ENCODE measurements at places on chromosomes 5 and 9. TPM values are rescaled to one million over a fixed set of nuclear protein-coding genes. Genes with fewer than 3 reads are reported as not detected.

CDKN2B gene
- not detected for total RNA-seq

TUSC1 gene
- total RNA-seq, result 10.2 TPM

MPDZ gene
- 14.2 TPM for total RNA-seq

NIPAL4 gene
- not detected for total RNA-seq

ISL1 gene
- total RNA-seq, result 4.6 TPM

ZBTB26 gene
- total RNA-seq, result 1.8 TPM

PCDHB5 gene
- total RNA-seq, result 1.0 TPM

UBE2QL1 gene
- total RNA-seq, result 0.64 TPM

C5orf58 gene
- not detected for total RNA-seq

MARCOL gene
- not detected for total RNA-seq

ARSK gene
- 9.2 TPM for total RNA-seq

PCDHA4 gene
- 0.04 TPM for total RNA-seq

DNA sequence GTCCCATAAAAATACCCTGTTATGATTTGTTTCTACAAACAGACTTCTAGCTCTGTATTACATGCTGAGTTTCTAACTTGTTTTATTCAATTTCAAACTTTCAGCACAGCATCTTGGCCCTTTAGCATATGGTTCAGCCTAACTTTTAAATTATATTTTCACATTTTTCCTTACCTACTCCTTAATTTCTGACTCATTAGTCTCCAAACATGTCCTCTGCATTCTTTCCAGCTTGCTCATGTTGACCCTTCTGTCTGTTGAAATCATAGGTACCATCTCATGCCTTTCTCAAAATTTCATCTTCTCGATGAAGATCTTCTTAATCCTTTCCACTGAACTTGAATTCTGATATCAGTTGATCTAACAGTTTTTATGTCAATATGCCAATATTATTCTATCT lies 200.9 kb upstream of the RIOK2 start:
- DNase-seq, result no peak

DNA sequence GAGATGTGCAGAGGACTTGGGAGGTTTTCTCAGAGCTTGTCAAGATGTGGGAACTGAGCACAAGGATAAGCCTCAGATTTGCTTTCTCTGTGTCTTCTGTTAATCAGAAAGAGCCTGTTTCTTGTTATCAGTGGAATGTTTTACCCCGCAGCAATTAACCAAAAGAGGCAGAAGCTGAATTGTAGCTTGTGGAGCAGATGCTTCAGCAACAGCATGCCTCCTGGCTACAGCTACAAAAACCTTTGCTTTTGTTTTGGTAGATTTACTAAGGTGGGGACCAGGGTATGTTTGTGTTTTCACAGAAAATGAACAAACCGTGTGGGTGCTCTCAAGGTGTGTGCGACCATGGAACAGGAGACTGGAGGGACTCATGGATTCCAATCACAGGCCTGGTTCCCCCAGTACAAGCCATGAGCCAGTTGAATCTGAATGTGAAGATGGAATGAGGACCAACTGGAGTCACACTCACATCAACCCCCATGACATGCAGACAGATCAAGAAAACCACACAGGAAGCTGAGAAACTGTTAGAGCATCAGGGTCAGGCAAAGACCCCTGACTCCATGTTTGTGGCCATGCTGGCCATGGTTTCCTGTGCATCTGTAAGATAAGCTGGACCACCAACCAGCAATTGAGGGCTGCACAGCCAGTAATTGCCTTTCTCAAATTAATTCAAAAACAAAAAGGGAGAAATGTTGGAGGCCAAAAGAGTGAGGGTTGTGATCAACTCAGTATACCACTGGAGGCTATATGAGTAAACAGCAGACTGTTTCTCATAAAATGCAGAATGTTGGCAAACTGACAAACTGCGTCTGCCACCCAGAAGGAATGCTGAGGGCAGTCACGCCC lies 6.9 kb downstream of the UGT3A2 start:
- DNase-seq, result peak; percentile 37

DNA sequence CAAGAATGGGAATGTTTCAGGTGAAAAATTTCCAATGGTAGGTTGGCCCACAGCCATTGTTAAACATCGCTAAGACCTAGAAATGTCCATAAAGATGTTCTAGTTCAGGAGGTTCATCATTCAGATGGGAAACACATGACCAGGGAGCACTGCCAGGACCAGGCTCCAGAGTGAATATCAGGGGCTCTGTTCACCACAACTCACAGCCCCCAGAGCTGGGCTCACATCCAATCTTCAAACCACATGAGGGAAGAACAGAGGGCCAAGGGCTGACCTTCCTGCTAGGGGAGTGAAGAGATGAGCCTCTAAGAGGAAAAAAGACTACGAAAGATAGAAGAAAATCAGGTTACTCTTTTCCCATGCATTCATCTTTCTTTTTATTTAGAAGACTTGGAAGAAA lies 205.8 kb downstream of the SEMA5A start:
- no peak for DNase-seq

DNA sequence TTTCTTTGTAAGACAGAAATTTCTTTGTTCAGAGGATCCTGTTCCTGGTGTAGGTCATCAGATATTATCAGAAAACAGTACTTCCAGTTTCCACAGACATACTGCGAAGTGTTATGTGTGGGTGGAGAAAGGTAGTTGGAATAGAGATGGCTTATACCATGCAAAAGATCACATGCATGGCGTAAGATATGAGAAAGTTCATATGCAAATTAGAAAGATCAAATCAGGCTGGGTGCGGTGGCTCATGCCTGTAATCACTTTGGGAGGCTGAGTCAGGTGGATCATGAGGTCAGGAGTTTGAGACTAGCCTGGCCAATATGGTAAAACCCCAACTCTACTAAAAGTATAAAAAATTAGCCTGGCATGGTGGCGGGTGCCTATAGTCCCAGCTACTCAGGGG lies 65.2 kb upstream of the GLIS3 start:
- DNase-seq, result no peak

DNA sequence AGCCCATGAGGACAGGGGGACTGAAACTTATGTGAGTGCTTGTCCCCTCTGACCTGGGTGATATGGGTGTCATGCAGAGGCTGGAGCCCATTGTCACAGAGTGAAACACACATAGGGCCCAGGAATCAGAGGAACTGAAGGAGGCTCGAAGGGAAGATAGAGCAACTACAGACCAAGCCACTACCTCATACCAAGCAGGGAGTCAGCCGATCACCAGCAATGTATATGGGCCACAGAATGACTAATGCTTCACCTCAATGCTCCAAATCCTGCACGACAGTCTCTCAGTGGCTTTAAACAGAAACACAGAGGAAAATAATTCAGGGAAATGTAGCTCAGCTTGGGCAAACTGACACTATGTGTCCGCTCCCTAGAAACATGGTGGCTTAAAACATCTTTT lies 8.9 kb upstream of the FBXW11 start:
- DNase-seq, result no peak

GRCh38 chr5:143877196-143877595 lies 65.2 kb downstream of the HMHB1 start:
- no peak for DNase-seq

DNA sequence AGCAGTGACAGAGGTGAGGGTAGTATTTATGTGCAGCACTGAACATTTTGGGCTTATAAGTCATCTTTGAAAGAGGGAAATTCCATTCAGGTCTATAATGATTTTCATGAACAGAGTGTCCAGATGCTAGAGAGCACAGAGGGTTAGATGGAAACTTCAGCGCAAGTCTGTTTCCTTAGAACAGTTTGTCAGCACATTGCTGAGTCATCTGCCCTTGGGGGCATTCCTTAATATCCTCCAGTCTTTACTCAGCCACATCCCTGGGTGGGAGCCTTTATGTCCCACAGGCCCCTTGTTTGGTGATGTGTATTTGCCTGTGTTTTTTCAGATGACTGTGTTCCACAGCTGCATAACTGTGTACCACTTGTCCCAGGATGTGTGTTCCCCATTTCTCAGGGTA lies 138.5 kb upstream of the S1PR3 start:
- peak; percentile 73 for DNase-seq

DNA sequence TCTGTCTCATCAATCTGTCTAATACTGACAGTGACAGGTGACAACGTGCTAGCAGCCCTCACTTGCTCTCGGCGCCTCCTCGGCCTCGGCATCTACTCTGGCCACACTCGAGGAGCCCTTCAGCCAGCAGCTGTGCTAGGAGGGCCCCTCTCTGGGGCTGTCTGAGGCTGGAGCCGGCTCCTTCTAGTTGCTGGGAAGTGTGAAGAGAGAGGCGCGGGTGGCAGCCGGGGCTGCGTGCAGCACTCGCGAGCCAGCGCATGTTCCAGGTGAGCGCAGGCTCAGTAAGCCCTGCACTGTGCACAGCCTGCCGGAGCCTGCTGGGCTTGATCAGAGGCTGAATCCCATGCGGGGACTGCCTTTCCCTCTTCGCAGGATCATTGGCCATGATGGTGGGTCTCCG lies 330.7 kb downstream of the CDH10 start:
- DNase-seq, result no peak

- DNase-seq, result no peak
These were observed 75.5 kb downstream of the LMX1B start for GRCh38 chr9:126689027-126689825.

DNA sequence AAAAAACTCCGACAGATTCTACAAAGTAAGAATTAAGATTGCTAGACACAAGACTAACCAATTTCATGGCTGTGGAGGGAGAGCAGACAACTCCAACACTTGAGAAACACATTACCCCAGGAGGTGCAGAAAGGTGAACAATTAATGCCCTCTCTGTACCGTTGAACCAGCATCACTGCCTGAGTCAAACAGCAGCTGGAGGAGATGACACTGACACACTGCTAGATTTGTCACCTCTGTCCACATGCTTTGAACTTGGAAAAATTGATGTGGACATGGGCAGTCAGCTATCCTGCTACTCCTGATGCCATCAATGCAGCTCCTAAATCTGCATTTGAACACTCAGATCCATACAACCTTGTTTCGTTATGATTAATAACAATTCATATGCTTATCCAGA lies 51.7 kb downstream of the GPBP1 start:
- no peak for DNase-seq

GRCh38 chr9:136107155-136107952 lies 11.3 kb downstream of the TMEM250 start:
- no peak for DNase-seq

DNA sequence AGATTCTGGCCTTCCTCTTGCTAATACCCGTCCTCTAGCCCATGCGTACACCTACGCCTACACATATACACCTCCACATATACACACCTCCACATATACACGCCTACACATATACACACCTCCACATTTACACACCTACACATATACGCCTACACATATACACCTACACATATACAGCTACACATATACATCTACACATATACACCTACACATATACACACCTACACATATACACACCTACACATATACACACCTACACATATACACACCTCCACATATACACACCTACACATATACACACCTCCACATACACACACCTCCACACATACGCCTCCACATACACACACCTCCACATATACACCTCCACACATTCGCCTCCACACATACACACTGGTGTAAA lies 27.2 kb downstream of the AK3 start:
- no peak for DNase-seq

GRCh38 chr5:113939988-113940387 lies 421.9 kb upstream of the KCNN2 start:
- DNase-seq, result no peak

- DNase-seq, result no peak
These were observed 54.7 kb downstream of the IRF1 start for GRCh38 chr5:132435886-132436285.

DNA sequence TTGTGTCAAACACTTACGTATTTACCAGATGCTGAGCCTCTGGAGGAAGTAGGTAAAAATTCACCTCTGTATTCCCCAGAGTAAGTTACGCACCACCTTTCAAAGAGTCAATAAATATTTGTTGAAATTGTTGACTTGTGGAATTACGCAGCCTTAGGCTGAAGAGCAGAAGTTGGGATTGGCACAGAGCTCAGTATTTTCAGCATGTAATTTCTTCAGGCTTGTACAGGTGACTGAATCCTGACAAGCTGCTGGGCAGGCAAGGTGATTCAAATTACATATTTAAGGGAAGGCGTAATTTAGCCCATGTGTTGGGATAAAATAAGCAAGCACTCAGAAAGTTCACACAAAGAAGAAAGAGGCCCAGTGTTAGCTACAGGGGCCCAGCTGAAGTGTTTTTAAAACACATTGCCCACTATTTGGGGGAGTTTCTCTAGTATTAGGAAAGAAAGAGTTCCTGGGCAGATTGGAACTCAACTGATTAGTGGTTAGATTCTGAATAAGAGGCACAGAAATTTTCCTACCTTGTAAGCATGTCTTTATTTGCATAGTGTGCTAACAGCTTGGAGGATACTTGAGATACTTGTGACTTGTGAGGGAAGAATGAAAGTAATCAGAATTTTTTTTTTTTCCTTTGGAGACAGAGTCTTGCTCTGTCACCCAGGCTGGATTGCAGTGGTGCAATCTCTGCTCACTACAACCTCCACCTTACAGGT lies 165.3 kb upstream of the FBXL7 start:
- no peak for DNase-seq
